D341Med (cell line): ENCODE measurements at places on chromosomes 4 and X.

GRCh38 chr4:74958881-74959280 lies 26.0 kb downstream of the PARM1 start:
- no peak for DNase-seq

DNA sequence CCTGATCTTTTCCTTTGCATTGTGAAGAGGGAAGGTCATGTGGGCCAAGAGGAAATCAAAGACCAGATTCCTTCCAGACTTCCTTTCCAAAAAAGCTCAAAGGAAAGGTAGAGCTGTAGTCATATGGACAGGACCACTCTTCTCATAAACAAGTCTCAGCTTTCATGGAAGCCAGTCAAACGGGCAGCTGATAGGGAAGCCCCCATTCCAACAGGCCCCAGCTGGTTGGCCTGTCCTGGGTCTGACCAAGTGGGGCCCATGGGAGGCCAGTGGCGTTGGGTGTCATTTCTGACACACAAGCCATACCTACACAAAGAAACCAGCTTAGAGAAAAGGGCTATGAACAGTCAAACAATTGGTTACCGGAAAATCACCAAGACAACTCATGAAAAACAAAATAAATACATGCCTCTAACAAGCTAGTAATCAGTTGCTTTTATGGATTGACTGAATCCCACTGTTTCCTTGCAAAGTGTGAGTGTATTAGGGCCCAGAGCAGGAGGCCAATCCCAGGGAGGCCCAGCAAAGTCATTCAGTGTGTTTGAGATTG lies 149.6 kb upstream of the MAMLD1 start:
- no peak for DNase-seq

DNA sequence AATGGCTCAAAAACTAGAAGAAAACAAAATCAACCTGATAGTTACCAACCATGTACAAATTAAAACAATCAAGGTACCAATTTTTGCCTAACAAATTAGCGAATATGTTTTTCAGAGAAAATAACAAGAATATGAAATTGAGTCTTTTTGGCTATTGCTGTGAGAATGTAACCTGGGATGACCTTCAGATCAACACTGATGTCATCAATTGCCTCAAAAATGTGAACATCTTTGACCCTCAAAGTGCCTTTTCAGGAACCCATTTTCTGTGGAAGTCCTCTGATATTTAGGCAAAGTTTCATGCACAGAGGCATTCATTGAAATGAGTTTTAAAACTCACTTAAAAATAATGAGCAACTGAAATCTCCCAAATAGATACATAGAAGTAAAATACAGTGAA lies 6.1 kb downstream of the RELL1 start:
- DNase-seq = no peak

- DNase-seq = no peak
Measured at GRCh38 chrX:11733614-11734013, 24.4 kb upstream of the MSL3 start.

DNA sequence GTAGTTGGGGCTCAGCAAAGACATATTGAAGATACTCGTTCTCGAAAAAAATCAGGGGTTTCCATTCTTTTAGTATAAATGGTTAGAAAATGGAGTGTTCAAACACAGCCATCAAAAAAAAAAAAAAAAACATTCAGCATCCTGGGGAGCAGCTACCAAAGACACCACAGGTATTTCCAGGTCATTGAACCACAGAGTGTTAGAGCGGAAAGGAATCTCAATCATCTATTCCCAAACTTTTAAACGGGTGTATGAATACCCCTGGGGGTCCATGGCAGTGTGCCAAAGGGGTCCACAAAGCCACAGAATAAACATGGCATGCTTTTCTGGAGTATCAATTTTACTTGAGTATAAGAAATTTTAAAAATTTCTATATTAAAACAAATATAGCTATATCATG lies 6.9 kb upstream of the FGF16 start:
- no peak for DNase-seq

GRCh38 chr4:10753856-10754402 lies 69.4 kb upstream of the CLNK start:
- DNase-seq = no peak

- no peak for DNase-seq
Measured at GRCh38 chr4:37827030-37827685, 672 bp downstream of the PGM2 start.

GRCh38 chr4:53932796-53933610 lies 131.4 kb downstream of the CHIC2 start:
- no peak for DNase-seq

- no peak for DNase-seq
Measured at GRCh38 chr4:88166608-88167007, 8.2 kb upstream of the ABCG2 start.

GRCh38 chrX:24464836-24465531 lies at the start of gene PDK3:
TSS of gene PDK3 (plus strand) at chrX:24465286. CDS start at chrX:24465456, 170 bp downstream.
- DNase-seq = peak; percentile 93

GRCh38 chr4:149993030-149993429 lies 85.2 kb upstream of the DCLK2 start:
- DNase-seq = no peak

DNA sequence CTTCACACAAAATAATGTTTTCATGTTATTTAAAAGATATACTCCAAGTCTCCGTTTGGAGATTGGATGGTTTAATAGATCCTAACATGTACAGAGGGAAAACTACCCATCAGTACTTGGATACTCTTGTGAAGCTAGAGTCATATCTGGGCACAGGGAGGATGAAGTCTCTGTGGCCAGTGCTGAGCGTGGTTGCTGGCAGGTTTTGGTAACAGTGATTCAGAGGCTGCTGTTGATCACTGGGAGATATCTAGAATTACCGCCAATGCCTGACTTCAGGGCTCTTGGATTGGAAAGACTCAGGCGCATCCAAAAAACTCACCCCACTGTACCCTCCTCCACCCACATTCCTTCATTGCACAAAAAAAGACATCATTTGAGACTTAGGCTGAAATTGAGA lies 107.2 kb upstream of the PGRMC2 start:
- DNase-seq = no peak

- DNase-seq = no peak
Measured at GRCh38 chr4:113584407-113585150, 177.0 kb downstream of the CAMK2D start.

GRCh38 chrX:33735182-33735581 lies 396.9 kb downstream of the FAM47A start:
- no peak for DNase-seq
